Bronchial epithelial cell (primary cell): ENCODE measurements at places on chromosomes 6 and 20. TPM values are rescaled to one million over a fixed set of nuclear protein-coding genes. Genes with fewer than 3 reads are reported as not detected.

DNA sequence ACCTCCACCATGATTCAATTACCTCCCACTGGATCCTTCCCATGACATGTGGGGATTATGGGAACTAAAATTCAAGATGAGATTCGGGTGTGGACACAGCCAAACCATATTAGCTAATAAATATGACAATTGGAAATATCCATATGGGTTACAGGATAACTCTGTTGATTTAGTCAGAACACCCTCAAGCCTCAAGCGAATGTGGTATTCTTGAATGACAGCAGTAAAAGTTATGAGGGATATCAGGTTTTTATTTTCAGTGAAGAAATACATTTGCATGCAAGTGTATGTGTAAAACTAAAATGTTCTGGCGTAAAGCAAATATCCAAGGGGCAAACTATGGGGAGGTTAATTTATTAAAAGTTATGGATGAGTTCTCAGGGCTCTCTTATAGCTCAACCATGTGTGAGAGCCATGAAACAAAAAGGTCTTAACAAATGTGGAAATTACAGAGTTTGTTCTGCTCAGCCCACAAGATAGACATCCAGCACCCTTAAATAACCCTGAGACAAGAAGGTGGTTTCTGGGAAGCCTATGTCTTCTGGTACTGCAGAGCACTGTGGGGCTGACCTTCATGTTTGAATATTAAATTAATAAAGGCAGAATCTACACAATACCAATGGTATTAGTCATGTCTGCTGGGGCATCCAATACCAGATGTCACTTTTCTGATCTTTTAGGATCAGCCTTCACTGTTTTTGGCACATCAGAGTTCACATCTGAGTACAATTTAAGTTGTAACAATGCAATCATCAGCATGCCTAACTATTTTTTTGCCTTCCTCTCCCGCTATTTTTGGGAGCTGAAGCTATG is 370.5 kb upstream of the RSPO3 start:
- DNase-seq, result no peak

- no peak for DNase-seq
These were observed 36.4 kb upstream of the ENPP5 start for GRCh38 chr6:46207174-46207573.

GRCh38 chr20:8571611-8572010 is 439.5 kb downstream of the PLCB1 start:
- no peak for DNase-seq

DNA sequence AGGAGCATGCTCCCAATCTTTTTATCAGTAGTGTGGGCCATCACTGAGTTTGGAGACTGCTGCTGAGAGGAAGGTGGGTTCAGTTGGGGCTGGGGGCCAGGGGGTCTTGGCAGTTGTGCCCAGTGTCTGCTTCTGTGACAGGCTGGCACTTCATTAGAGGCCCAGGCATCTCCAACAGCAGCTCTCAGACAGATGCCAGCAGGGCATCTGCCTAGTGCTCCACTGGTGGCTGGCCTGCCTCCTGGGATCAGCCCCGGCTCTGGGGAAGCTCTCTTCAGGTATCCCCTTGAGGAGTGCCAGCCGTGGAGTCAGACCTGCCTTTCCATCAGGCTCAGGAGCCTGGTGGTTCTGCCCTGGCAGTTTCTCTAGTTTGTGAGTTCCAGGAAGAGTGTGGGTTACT is 77.3 kb downstream of the DTD1 start:
- DNase-seq, result no peak

GRCh38 chr6:2197177-2197671 is 48.2 kb downstream of the GMDS start:
- peak; percentile 40 for DNase-seq

GRCh38 chr6:161422710-161423680 is 149.1 kb upstream of the AGPAT4 start:
- no peak for DNase-seq

GRCh38 chr6:109164331-109164730 is 69.0 kb downstream of the CEP57L1 start:
- peak; percentile 51 for DNase-seq

GRCh38 chr6:77072694-77073409 is 390.4 kb downstream of the HTR1B start:
- no peak for DNase-seq

GRCh38 chr6:99338188-99338587 is 11.3 kb downstream of the FAXC start:
- peak; percentile 59 for DNase-seq

GRCh38 chr20:46832555-46832954 is 62.1 kb upstream of the EYA2 start:
- DNase-seq, result no peak

DNA sequence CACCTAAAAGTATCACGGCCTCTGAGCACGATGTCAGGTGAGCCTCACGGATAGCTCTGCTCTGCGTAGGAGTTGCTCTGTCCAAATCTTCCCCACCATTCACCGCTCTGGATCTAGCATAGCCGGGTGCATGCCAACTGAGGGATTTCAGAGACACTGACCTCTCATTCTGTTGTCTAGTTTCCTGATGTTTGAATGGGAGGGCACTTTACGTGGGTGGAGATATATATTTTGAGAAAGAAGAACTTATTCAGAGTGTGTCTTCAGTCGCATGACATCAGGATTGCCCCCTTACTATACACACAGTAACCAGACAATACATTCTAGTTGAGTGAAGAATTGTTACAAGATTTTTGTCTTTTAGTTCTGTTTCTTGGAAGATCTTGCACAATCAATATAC is 96.5 kb upstream of the CITED2 start:
- no peak for DNase-seq

DNA sequence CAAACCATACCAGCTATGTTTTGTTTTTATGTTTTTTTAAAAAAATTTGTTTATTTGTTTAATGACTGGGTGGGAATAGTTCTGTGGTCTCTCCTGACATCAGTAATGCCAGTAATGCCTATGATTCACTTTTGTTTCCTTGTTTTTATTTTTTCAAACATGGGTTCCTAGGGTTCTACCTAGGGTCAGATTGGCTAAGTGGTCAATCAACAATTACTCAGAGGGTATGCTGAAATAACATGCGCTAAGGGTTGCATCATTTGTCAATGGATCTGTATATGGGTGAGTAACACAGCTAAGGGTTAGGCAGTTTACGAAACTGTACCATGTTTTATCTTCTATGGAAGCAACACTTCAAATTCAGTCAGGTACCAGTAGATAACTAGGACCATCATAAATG is 583.8 kb upstream of the GJE1 start:
- DNase-seq, result peak; percentile 100

DNA sequence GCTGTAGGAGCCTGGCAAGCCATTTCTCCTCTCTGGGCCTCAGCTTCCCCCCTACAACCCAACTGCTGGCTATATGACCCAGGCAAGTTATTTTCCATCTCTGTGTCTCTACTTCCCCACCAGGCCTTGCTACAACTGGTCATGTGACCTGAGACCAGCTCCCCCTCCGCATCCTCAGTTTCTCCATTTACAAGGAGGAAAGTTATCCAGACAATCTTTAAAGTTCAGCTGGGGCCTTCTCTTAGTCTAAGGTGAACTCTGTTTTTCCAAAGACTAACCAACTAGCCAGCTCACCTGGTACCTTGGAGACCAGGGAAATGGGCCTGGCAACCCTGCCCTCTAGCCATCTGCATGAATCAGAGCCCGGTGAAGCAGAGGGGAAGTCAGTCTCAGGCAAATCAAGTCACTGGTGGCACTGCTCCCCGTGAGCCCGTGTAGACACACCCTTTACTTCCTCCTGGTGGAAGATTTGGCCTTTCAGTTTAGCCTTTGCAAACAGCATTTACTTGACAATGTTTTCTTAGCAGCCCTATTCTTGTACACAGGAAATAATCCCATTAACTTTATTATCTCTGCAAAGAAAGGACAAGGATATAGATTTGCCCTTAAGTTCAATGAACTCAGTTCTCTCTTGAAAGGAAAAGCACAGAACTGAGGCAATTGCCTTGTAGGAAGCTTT is 157.7 kb downstream of the VEGFA start:
- DNase-seq, result peak; percentile 68

- DNase-seq, result no peak
These were observed 29.5 kb upstream of the LRRC1 start for GRCh38 chr6:53765270-53765669.

DNA sequence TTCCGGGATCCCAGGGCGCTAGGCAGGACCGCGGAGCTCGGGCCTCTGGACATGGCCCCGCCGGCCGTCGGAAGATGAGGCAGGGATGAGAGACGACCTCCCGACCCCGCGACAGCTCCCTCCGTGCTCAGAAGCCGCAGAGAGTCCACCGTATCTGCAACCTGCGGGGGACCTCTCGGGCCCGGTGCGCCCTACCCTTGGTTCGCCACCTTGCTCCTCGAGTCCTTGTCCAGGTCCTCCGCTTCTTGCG is 301 bp downstream of the PPP1R3D start:
- DNase-seq, result no peak

DNA sequence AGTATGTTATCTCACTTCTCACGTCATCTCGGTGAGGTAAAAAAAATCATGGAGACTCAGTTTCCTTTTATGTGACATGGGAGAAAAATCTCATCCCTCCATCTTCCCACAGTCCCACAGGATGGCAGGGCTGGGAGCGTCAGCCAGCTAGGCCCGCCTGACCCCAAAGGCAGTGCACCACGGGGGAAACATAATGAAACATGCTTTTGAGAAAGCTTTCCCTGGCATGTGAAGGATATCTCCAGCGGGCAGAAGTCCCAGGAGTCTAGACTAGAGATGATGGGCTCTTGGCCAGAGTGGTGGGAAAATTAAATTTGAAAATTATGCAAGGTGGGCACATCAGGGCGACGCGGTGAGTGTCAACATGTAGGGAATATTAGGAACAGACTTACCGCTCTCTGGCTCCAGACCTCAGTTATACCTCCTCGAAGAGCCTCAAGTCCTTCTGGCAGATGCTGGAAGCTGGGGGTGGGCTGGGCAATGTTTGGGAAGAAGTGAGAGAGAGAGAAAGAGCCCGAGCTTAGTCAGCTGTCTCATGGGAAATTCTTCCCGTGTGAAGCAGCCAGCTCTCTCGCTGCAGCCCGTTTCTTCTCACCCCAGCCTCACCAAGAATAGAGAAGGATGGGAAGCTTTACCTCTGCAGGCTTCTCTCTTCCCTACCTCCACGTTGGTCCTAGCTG is 52.3 kb downstream of the MOCS1 start:
- no peak for DNase-seq

GRCh38 chr20:14710951-14711350 is 373.5 kb upstream of the FLRT3 start:
- peak; percentile 92 for DNase-seq

DNA sequence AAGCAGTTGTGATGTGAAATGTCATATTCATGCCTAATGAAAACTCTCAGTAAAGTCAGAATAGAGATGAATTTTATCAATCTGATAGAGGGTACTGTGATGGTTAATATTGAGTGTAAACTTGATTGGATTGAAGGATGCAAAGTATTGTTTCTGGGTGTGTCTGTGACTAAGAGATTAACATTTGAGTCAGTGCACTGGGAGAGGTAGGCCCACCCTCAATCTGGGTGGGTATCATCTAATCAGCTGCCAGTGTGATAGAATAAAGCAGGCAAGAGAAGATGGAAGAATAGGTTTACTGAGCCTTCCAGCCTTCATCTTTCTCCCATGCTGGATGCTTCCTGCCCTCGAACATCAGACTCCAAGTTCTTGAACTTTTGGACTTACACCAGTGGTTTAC is 124.3 kb downstream of the CENPW start:
- no peak for DNase-seq

DNA sequence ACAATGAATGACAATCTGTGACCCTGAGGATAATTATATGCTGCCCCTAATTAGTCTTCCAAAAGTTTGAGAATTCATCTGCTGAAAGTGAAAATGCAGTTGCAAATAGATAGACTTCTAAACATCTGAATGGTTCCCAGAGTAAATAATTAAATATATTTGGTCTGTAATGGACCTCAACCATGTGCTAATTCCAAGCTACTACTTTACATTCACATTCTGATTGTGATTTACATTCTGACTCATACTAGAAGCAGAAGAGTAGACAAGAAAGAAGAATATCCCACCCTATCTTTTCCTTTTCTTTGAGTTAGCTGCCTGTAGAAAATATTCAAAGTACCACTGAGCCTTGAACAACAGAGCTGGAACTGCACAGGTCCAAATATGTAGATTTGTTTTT is 80.8 kb downstream of the PTPRK start:
- DNase-seq, result no peak

- DNase-seq, result no peak
These were observed 3.1 kb downstream of the NTSR1 start for GRCh38 chr20:62711703-62712101.

DNA sequence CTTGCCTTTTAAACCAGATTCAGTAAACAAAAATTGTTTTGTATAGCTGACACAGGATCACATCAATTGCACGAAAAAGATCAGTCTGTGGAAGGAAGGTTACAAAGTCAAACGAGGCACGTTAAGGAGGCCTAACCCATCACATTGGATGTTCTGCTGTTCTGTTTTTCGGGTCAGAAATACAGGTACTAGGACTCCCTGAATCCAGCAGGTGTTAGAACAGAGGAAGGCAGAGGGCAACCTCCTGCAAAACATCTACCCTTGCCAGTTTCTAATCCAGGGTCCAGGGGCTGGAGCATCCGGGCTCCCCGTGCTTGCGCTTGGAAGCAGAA is 64.6 kb downstream of the PLG start:
- no peak for DNase-seq

DNA sequence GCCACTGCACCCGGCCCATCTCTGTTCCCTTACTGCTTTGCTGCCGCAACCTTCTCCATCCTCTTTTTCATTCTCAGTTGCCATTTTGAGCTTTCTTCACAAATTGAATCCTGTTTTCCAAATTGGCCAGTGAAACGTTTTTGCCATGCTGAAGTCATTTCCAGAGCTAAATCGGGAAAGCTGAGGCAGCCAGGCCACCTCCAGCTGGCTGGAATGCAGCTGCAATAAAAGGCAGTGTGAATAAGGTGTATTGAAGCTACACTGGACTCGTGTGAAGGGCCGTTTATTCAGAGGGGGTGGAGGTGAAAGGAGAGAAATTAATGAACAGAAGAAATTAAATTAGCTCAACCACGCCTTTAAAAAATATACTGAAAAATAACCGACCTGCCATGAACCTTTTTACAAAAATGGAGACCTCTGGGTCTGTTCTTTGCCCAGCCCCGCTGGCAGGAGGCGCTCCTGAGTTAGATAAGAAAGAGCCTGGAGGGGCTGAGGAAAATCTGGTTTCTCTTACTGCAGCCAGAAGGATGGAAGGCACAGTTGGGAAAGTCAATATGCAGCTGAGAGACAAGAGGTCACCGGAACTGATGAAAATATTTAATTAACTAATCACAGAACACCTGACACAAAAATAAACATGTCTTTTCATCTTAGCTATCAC is 283.9 kb downstream of the FOXC1 start:
- no peak for DNase-seq

The CRISP2 gene
- not detected in 2 replicates for total RNA-seq

The HCK gene
- total RNA-seq, result under 0.01 and 0.13 TPM in 2 replicates

The HCRTR2 gene
- total RNA-seq, result not detected in 2 replicates

The PDE7B gene
- total RNA-seq, result under 0.01 and 0.53 TPM in 2 replicates

The POPDC3 gene
- total RNA-seq, result 1.4 and 5.8 TPM in 2 replicates

The TRAPPC3L gene
- not detected in 2 replicates for total RNA-seq

The CAPN11 gene
- not detected in 2 replicates for total RNA-seq
